ENCODE measurements at places on chromosomes 6 and 20.

DNA sequence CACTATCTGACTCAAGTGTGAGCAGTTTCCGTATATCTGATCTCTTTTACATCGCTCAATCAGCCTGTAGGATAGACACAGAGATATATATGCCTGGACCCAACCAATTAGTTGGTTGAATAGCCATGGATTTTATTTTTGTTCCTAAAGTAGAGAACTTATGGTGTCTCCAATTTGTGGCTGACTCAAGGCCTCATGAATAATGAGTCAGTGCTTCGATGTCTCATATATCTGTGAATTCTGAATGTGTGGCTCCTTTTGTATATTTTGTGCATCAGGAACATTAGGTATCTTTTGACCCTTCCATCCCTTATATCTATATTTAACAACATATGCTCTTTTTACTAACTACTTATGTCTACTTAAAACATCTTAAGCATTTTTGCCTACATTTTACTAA is 64.5 kb downstream of the OR2B2 start:
- no peak for DNase-seq

DNA sequence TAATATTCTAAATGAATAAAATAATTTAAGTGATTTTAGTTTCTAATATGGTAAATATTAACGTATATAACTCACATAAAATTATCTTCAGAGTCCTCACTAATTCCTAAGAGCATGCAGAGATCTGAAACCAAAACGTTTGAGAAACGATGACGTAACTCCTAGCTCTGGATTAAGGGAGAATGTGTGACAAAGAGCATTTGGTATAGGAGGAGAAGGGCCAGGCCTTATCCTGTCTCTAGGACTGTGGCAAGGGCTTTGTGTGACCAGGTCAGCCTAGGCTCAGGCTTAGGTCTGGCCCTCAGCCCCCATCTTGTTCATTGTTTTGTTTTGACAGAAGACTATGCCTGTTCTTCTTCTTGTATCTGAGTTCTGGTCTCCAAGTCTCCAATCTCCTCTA is 19.2 kb upstream of the POLR1H start:
- no peak for DNase-seq

DNA sequence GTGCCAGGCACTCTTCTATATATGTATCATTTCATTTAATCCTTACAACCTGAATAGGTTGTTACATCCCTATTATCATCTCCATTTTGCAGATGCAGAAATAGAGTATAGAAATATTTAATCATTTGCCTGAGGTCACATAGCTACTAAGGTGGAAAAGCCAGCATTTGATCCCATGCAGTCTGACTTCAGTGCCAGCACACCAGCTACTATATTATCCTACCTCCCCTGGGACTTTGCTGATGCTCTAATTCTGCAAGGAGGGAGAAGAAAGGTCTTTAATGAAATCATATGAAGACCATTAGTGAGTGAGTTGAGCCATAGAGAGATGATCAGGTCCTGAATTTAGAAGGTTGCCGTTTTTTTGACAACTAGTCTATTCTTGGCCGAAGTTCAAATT is 53.7 kb downstream of the TOP1 start:
- no peak for DNase-seq

DNA sequence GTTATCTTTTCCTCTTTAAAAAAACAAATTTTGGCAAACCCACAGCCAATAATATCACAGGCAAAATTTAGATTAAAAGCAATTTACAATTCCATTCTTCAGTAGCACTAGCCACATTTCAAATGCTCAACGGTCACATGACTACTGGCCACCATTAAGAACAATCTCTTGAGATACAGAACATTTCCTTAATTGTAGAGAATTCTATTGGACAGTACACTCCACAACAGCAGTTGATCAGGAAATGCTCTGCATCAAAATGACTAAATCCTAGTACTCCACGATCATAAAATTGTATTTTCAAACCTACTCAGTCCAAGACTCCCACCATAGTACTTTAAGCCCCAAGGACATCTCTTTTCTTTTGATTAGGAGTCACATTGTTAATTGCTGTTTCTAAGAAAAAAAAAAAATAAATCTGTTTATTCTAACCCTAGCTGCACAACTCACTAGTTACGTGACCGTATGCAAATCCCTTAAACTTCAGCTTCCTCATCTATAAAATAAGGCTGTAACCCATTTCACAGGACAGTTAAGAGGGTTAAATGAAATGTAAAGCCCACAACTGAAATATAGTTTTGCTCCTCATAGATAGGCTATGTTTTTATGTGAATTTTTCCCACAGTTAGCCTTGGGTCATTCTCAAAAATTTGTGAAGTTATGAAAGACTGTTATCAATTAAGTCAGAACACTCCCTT is 9.8 kb downstream of the C6orf62 start:
- no peak for DNase-seq

GRCh38 chr6:106728296-106728870 is 99.0 kb downstream of the QRSL1 start:
- DNase-seq = no peak

- DNase-seq = no peak
These were observed 7.0 kb downstream of the CD2AP start for GRCh38 chr6:47484616-47485015.

DNA sequence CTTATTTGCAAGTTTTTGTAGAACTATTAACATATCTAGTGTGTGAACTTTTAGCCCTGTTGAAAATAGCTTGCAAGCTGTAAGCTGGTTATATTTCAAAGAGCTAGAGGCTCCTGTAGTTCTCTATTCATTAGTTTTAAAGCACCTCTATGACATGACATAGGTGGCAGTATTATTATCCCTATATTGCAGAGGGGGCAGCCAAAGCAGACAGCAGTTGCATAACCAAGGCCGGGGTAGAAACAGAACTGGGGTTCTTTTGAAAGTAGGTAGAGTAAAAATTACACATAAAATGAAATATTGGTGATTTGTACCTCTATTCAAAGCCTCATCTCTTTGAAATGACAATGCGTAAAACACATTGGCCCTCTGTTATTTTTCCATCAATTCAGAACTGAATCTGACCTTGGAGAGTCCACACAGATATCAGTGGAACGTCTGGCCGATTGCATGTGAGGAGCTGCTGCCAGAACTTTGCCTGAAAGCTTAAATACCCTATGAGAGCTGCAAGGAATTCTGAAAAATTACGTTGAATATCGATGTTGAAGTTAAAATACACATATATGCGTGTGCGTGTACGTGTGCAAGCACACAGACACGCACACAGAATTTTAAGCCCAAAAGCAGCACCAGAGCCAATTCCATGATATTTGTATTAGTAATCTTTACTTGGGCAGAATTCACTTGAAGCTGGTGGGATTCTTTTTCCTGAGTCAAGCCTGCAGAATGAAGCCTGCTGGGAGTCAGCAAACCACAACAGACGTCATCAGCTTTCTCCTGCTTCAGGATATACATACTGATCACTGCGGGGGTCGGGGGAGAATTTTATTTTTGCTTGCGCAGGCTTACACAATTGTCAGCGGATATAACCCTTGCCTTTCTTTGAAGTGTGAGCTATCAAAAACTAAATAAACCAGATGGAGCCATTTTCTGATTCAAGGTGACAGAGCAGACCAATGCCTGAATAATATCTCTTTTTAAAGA is 163.2 kb downstream of the PDE7B start:
- peak; percentile 85 for DNase-seq

- DNase-seq = no peak
These were observed 657 bp upstream of the LTV1 start for GRCh38 chr6:143842461-143842901.

- DNase-seq = no peak
These were observed 437.3 kb downstream of the HDGFL1 start for GRCh38 chr6:23006656-23007055.

DNA sequence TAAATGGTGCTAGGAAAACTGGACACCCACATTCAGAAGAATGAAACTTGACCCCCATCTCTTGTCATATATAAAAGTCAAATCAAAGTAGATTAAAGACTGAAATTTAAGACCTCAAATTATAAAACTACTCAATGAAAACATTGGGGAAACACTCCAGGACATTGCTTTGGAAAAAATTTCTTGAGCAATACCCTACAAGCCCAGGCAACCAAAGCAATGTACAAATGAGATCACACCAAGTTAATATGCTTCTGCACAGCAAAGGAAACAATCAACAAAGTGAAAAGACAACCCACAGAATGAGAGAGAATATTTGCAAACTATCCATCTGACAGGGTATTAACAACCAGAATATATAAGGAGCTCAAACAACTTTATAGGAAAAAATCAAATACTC is 407.9 kb upstream of the BTBD3 start:
- no peak for DNase-seq

- DNase-seq = no peak
These were observed 644.3 kb downstream of the EPM2A start for GRCh38 chr6:145090801-145091585.

- DNase-seq = no peak
These were observed 123.2 kb upstream of the THEMIS start for GRCh38 chr6:128024046-128024445.

GRCh38 chr6:139115989-139116758 is 18.7 kb upstream of the HECA start:
- DNase-seq = no peak

DNA sequence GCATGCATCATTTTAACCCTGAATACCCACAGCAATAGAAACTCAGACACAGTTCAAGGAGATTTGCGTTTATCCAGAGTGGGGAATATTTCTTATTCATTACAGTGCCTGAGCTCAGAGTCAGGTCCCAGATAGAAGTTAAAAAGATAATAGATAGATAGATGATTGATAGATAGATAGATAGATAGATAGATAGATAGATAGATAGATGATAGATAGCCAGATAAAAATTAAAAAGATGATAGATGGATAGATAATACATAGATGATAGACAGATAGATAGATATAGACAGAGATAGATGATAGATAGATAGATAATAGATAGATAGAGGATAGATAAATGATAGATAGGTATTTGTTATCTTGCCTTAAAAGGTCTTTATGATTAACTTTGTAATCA is 184.7 kb downstream of the MYLK4 start:
- DNase-seq = no peak

DNA sequence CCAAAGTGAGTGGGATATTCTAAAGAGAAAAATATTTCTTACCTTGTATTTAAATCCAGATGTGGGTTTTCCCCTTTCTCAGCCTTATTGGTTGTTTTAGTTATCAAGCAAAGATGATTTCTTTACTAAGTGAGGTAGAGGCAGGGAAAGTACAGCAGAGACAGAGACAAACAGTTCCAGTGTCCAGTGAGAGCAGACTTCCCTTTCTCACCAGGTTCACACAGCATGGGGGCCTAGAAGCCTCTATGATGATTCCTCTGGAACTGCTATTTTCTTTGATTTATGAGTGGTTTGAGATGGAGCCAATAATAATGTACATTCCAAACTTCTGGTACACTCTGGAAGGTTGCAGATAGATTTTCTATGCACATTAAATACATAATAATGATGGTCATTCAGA is 234.0 kb upstream of the MARCKS start:
- no peak for DNase-seq

DNA sequence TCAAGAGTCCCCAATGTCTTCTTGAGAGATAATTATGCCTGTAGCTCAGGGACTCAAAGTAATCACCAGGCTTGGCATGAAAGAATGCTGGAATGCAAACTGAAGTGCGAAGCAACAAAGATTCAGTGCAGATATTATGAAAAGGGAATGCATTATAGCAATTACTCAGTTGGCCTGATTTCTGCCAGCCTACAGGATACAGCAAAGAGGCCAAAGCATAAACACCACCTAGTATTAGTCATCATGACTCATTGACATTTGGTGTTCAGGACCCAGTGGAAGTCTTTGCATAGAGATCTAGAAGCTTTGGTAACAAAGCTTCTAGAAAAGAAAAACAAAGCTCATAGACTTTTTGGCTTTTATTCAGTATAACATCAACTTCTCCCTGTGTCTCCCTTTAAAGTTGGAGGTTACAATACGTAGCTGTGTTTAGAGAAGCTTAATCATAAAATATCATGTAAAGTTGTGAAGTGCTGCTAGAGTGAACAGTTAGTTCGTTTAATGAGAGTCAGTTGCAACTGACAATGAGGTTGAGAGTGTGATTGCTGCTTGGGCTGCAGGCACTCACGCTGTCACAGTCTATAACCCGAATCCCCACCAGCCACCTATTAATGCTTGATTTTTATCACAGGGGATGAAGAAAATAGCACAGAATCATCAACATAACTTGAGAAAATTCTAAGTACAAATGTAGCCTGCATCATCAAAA is 932.7 kb downstream of the TFAP2A start:
- peak; percentile 96 for DNase-seq

DNA sequence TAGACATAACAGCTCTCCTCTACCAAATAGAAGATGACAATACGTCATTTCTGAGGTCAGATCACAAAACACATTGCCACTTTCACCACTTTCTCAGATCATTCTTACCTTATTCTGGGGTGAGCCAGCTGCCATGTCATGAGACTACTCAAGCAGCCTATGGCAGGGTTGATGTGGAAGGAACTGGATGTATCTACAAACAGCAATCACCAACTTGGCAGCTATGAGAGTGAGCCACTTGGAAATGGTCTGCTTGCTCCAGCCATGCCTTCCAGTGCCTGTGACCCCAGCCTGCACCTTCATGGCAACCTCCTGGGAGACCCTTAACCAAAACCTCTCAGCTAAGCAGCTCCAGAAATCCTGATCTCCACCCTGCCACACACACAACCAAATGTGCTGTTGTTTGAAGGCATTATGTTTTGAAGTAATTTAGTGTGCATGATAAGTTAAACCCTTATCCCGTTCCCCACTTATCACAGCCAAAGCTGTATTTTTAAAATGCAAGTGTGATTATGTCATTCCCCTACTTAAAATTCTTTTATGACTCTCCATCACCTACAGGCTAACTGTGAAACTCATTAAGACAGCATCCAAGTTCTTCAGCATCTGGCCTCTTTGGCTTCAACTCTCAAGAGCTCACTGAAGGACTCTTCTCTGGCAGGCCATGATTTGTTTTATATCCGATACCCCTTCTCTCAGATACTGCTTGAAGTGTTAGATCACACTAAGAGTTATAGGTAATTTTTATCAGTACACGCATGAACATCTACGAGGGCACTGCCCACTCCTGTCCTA is 150.6 kb downstream of the LY86 start:
- no peak for DNase-seq

DNA sequence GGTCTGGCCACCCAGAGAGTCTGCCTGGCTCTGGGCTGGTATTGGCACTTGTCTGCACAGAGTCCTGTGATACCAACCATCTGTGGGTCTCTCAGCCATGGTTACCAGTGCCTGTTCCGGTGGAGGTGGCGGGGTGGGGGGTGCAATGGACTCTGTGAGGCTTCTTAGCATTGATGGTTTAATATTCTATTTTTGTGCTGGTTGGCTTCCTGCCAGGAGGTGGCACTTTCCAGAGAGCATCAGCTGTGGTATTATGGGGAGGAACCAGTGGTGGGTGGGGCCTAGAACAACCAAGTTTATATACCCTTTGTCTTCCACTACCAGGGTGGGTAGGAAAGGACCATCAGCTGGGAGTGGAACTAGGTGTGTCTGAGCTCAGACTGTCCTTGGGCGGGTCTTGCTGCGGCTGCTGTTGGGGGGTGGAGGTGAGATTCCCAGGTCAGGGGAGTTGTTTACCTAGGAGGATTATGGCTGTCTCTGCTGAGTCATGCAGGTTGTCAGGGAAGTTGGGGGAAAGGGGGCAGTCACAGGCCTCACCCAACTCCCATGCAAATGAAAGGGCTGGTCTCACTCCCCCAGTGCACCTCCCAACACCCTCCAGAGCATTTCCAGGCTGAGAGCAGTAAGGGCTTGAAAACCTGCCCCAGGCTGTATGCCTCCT is 117.5 kb downstream of the FLRT3 start:
- peak; percentile 36 for DNase-seq

- DNase-seq = no peak
These were observed 166.7 kb downstream of the DLL1 start for GRCh38 chr6:170124150-170124549.

All from H4 (cell line).